ENCODE measurements at places on chromosomes 11 and 22.

- DNase-seq, result no peak
Measured at GRCh38 chr11:15198284-15198683, 83.6 kb downstream of the INSC start.

DNA sequence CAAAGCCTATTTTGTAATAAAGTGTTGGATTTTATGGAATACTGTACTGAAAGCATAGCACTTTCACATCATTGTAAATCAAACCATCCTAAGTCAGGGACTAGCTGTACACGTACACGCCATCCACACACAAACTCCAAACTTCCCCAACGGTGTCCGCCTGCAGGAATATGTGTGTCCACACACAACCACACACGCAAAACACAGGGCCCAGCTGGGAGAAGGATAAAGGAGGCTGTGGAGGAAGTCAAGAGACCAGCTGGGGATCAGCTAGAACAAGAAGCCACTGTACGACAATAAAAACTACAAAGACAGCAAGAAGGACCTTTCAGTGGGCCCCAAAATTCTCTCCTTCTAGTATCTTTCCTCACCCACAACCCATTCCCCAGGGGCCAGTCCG, 1.6 kb downstream of the TRIM29 start:
- no peak for DNase-seq

GRCh38 chr22:31212783-31213629, 908 bp downstream of the LIMK2 start:
- no peak for DNase-seq

DNA sequence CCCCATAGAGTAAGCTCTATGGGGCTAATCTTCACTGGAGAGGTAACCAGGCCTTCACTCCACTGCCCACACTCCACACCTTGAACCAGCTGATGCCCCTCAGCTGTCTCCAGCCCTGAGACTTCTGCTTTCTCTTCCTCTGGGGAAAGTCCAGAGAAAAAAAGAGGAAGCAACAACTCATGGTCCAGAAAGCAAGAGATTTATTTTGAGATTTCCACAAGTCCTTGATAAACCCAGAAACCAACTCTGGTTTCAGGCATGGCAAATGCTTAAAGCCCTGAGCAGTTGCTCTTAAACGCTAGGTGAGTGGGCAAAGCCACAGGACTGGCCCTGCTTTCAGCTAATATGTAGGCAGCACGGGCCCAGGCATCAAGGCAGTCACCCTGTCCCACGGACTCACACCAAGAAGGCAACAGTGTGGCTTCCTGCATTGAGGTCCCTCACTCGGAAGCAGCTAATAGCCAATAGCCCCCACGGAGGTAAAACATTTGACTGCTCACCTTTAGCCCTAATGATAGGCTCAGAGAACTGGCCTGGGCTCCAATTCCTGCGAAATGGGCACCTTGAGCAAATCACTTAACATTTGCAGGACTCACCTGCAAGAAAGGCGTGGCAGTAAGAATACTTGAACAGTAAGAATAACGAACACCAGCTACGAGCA, 4.3 kb downstream of the CYB561A3 start:
- no peak for DNase-seq

DNA sequence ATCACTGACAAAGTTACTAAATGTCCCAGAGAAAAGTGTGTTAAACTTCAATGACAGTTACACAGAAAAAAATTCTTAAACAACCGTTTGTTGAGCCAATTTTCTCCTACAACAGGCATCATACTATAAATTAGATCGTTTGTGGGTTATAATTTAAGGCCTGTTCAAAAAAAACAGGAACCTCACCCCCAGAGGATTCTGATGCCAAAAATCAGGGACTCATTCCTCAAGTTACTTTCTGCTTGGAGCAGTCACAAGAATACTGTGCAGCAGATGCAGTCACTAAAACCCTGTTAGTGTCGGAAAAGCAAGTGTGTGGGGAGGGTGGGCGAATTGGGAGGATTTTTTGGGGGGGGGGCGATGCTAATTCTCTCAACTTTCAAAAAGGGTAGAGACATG, 657 bp downstream of the CWC15 start:
- no peak for DNase-seq

DNA sequence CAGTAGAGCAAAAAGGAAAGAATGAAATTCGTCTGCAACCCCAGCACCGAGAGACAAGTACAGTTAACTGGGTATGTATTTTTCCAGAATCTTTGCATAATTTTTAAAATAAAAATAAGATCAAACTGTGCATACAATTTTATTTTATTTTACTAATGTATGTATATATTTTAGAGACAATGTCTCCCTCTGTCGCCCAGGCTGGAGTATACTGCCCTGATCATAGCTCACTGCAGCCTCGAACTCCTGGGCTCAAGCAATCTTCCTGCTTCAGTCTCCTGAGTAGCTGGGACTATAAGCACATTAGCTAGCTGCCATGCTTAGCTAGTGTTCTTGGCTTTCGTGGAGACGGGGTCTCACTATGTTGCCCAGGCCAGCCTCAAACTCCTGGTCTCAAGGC, 18.8 kb upstream of the DRD2 start:
- no peak for DNase-seq

- DNase-seq, result peak; percentile 10
Measured at GRCh38 chr11:97746818-97747217, 1273.9 kb upstream of the CNTN5 start.

DNA sequence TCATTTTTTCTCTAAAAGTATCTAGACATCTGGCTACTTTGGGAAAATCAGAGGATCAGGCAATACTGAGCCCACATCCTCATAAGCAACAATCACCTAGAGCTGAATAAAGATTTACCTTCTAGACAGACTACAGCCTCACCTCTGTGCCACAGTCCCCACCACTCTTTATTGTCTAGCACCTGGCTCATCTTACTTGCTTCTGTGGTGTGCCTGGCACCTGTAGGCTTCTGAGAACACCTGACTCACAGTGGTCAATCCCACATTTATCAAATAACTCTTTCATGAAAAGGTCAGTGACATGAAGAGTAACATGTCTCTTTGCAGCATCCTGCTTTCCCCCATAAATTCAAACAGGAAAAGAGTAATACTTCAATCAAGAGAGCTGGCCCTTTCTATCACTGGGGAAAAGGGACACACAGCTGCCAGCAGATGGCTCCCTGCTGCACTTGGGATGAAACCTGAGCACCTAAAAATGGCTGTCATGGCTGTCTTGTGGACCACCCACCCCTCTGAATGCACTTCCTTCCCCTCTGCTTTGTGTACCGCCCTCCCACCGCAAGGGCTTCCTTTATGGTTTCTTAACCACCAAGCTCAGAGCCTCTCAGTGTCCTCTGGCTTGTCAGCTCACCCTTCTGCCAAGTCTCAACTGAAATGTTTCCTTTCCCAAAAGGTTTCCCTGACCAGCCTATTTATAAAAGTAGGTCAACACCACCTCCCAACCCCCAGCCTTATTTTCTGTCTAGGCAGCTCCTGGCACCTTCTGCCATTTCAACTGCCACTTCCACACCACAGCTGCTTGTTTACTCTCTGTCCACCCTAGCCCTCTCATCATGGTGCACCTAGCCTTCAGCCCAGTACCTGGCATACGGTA, 9.3 kb downstream of the TFIP11 start:
- DNase-seq, result no peak

- DNase-seq, result no peak
Measured at GRCh38 chr11:61121917-61122316, 19.6 kb downstream of the CD5 start.

GRCh38 chr22:19525116-19525660, 978 bp upstream of the CLDN5 start:
- no peak for DNase-seq

Data from NCI-H1092 (cell line).